ENCODE measurements at places on chromosomes 11 and 22. TPM values are rescaled to one million over a fixed set of nuclear protein-coding genes. Genes with fewer than 3 reads are reported as not detected.

- DNase-seq: no peak
These were observed 92.0 kb downstream of the ZC3H12C start for GRCh38 chr11:110185121-110185591.

- DNase-seq: no peak
These were observed 85.0 kb downstream of the NAT10 start for GRCh38 chr11:34190192-34191139.

DNA sequence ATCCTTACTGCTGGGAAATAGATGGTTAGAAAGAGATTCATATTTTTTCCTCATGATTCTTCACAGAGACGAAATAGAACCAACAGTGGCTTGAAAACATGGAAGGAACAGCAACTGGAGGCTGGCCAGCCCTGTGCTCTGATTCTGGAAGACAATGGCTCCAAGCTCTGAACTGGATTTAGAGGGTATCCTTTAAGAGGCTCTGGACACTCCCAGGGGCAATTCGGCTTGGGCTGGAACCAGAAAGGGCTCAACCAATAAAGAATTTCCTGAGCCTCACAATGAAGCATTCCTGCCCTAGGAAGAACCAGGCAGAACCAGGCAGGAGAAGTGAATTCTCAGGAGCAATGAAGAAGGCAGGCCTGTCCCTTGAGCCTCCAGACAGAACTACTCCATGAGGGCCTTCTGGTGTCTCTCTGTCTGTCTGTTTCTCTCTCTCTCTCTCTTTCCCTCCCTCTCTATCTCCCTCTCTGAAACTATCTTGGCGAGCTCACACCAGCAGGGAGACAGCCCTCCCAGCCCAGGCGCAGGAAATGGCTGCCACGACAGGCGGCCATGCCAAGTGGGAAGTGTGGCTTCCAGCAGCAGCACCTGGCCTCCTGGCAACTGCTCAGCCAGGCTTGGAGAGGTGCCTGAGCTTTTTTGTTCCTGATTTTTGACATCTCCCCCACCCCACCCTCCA is 93.3 kb downstream of the RCN1 start:
- no peak for DNase-seq

DNA sequence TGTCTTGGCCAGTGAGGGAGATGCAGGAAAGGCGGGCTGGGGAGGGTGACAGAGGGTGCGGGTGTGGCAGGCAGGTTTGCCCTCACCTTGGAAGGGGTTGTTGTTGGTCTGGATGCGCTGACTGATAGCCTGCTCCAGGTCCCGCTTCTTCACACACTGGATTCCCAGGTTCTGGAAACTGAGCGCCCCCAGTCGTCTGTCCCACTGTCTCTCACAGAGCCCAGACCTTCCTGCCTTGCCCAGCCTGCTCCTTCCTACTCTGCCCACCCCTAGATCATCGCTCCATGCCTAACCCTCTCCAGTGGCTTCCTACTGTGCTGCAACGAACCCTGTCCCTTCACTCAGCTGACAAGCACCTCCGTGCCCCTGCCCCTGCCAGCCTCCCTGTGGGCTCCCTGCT is 2.7 kb downstream of the RELA start:
- no peak for DNase-seq

DNA sequence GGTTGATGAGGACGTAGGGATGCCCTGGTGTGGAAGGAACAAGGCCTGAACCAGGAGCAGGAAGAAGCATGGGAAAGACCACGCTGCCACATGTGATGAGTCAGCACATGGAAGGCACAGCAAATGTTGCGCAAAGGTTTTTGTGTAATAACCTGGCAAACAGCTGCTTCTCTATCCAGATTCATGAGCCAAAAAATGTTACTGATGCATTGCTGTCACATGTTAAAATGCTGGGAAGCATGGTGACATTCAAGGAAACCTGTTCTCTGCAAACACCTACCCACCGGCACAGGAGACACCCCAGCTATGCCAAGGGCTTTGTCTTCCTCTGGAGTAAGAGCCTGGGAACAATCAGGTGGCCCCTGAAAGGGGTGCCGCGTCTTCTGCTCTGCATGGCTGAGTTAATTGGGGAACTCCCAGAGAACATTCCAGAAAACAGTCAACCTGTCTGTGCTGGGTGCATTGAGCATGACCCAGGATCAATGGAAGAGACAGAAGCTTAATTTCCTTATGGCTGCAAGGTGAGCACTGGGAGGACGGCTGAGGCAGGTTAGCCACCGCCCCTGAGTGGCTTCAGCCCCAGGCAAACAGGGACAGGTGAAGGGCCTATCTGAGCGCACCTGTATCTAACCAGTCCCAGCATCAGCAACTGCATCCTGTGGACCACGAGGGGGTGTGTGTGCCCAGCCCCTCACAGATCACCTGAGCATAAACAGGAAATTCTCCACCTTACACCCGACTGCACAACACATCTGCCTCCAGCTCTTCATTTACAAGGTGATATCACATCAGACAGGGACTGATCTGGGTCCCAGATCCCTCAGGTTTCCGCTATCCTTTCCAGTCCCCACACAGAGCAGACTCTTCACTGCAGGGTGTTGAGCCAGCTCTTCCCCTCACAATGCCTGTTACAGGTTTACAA is 108.4 kb downstream of the GGTLC2 start:
- no peak for DNase-seq

GRCh38 chr22:22830957-22831688 is 56.5 kb upstream of the IGLL5 start:
- DNase-seq: no peak

DNA sequence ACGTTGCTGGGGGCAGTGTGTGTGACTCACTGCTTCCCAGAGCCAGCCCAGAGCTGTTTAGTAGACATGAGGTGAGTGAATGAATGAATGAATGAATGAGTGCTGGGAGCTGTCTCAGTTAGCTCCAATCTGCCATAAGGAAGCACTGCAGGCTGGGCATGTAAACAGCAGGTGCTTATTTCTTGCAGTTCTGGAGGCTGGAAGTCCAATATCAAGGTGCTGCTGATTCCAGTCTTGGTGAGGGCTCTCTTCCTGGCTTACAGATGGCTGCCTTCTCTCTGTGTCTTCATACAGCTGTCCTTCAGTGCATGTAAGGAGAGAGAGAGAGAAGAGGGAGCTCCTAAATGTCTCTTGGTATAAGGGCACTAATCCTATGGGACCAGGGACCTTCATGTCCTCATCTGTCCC is 4.1 kb downstream of the C11orf21 start:
- no peak for DNase-seq

DNA sequence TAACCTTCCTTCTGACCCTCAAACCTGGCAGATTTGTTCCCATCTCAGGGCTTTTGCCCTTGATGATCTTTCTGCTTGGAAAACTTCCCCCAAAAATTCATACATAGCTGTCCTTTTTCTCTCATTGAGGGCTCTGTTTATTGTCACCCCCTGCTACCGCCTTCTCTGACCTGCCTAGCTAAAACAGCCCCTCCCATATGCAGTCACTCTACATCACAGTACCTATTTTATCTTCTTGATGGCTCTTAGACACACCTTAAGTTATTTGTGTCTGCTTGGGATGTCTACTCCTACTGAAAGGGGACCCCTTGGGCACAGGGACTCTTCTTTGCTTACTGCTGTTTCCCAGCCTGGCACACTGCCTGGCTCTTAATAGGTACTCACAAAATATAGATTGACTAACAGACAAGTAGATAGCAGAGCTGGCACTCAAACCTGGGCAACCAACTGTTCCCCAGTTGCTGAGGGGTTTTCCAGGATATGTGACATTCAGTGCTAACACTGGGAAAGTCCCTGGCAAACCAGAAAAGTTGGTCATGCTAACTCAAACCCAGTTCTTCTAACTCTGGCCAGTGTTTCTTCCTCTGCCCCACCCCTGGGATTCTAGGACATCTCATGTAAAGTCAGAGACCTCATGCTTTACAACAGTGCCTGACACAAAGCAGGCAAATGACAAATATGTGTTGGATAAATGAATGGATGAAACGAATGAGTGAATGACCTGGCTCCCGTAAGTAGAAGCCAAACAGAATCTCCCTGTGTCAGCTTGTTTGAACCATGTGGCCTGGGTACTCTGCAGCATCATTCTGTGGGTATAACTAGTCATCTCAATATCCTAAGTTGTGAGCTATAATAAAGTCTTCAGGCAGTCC is 19.8 kb upstream of the FJX1 start:
- peak; percentile 51 for DNase-seq

GRCh38 chr11:70270877-70271648 is 573 bp downstream of the PPFIA1 start:
- peak; percentile 27 for DNase-seq

GRCh38 chr11:15539645-15540044 is 424.9 kb downstream of the INSC start:
- no peak for DNase-seq

The P2RY6 gene
- not detected for total RNA-seq

The ETS1 gene
- total RNA-seq: 70.7 TPM

The NLRP6 gene
- total RNA-seq: not detected

The ACR gene
- not detected for total RNA-seq

The OPCML gene
- total RNA-seq: not detected

Data from Daoy (cell line).